ENCODE measurements at places on chromosomes 3 and 15. TPM values are rescaled to one million over a fixed set of nuclear protein-coding genes. Genes with fewer than 3 reads are reported as not detected.

RNF13 gene
- 62.6 TPM for total RNA-seq

ANKRD63 gene
- total RNA-seq = not detected

EIF1B gene
- 19.7 TPM for total RNA-seq

COL8A1 gene
- 653 TPM for total RNA-seq

ZBTB11 gene
- total RNA-seq = 27.6 TPM

CHRM5 gene
- total RNA-seq = not detected

NEK11 gene
- total RNA-seq = 2.8 TPM

PIK3CA gene
- 70.8 TPM for total RNA-seq

RPL4 gene
- total RNA-seq = 3,818 TPM

CDHR4 gene
- not detected for total RNA-seq

EMC7 gene
- 37.1 TPM for total RNA-seq

C15orf62 gene
- 1.0 TPM for total RNA-seq

CIDEC gene
- total RNA-seq = not detected

UQCC5 gene
- total RNA-seq = 2.7 TPM

MAPKAPK3 gene
- total RNA-seq = 11.9 TPM

CHST2 gene
- 7.8 TPM for total RNA-seq

GASK1A gene
- total RNA-seq = not detected

All from dermis blood vessel endothelial cell (primary cell).